ENCODE measurements at places on chromosomes 2 and 18.

DNA sequence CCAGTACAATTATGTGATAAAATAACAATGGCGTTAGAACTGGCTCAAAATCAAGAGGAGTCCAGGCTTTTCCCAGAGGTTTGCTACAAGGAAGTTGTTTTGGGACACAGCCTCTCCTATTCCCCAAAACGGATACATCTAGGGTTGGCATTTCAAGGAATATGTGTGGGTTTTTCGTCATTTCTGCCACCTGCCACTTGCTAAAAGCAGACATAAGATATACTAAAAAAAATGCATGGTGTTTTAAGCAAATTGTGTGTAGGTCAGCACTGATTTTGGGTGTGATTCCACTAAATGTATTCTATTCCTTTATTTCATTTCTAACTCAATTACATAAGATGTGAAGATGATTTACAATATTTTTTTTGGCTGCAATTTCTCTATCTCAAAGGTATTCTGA lies 36.4 kb upstream of the GCG start:
- no peak for DNase-seq

DNA sequence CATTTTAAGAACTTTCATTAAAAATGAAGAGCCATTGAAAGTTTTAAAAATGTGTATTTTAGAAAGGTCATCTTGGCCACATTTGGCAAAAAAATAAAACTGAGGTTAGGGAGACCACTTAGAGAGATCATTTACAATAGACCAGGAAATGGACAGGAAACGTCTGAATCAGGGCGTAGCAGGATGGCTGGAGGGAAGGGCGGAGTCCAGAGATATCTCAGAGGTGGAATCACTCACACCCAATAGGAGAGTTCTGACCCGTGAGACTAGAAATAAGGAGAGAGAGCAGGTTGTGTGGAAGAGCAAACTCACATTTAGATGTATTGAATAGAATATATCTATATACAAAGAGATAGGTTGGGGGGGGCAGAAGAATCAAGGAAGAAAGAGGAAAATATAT lies 373.4 kb downstream of the METTL4 start:
- DNase-seq, result no peak

- DNase-seq, result no peak
Measured at GRCh38 chr2:10432311-10433181, 15.6 kb downstream of the ODC1 start.

GRCh38 chr2:157076526-157077161 lies 180.9 kb upstream of the GALNT5 start:
- DNase-seq, result no peak

DNA sequence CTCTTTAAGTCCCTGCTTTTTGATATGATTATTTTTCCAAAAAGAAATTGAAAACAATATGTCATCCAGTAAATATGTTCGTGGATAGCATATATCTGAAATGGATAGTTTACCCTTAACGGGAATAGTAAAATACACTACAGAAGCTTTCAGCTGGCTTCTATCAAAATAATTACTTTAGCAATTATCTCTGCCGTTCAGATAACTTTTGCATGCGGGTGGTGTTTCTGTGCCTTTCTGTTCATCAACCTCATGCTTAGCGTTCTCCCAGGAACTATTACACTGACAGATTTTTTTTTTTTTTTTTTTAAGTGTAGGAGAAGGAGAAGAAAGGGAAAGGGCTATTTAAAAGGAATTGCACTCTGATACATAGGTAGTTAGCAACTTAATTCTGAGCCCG lies 53.6 kb downstream of the TSHZ1 start:
- no peak for DNase-seq

DNA sequence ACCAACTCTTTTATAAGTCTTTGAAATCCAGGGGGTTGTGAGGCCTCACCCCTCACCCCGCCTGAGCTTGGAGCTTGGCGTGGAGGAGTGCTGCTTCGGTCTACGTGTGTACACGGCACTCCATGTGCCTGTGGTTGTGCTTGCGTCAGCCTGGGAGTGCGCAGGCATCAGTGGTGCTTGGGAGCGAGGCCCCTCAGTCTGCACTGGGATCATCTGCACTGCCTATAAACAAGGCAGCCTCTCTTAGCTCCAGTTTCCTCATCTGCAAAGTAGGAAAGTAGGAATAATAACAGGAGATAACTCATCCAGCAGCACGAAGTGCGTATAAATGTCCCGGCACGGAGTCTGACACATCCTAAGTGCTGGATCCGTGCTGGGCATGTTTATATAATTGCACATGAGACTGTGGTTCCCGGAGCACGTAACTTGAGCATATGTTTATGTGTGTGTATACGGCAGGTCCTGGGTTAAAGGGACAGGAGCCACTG lies 1.2 kb downstream of the GYPC start:
- DNase-seq, result no peak

DNA sequence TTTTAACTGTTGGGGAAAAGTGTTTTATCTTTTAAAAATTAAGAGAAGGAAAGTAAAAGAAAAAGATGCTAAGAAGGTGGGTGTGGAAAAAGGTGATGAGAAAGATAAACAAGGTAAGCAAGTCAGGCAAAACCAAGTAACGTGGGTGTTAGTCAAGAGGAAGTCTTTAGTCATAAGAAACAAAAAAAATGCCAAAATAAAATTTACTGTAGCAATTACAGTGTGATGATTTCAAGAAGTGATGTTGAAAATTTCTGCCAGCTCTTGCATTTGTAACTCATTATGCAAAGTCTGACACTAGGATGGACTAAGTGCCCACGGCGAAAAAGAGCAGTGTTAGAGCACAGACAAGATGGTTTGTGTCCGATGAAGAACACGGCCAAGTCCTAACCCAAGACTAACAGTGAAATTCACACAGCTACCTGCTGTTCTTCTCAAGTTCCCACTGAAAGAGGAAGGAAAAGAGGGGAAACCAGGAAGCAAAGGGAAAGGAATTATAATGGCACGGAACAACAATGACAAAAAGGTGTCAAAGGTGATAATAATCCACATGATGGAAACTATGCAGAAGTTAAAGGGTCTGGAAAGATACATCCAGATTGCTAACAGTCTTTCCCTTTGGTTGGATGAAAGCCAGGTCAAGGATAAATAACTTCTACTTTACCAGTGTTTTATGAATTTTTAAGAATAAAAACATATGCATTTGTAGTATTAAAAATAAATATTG lies 34.1 kb downstream of the NOL10 start:
- DNase-seq, result no peak

DNA sequence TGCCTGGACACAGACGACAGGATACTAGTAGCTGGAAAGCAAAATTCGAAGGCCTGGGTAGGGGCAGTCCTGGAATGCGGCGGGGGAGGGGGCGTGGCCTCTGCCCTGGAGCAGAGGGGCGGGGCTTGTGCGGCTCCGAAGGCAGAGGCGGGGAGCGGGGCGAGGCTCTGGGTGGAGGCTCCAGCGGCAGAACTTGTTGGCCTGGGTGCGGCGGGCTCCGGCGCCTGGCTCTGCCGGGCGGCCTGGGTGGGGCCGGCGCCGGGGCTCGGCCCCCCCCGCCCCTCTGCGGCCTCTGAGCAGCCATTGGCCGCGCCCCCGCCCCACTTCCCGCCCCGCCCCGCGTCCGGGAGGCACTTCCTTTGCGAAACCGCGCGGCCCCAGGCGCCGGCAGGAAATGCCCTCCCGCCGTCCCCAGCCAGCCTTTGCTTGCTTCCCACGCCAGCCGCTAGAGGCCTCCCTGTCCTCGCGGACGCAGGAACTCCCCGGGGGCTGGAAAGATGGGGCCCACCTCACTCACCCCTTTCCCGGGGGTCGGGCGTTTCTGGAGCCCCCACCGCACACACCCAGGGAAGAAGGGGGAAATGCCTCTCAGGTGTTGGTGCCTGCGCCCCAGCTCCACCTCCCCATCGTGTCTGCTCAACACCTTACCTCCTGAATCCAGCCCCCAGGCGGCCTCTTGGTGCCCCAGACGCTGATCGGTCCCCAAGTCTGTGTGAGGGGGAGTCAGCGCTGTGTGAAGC lies 6.7 kb downstream of the CTDSP1 start:
- DNase-seq, result peak; percentile 94

GRCh38 chr2:135557530-135557929 lies 26.2 kb downstream of the R3HDM1 start:
- no peak for DNase-seq

GRCh38 chr2:241555711-241556110 lies 2.8 kb upstream of the BOK start:
- no peak for DNase-seq

- DNase-seq, result no peak
Measured at GRCh38 chr2:8168022-8168717, 513.7 kb upstream of the ID2 start.

GRCh38 chr2:160735696-160736095 lies 242.1 kb upstream of the RBMS1 start:
- DNase-seq, result no peak

DNA sequence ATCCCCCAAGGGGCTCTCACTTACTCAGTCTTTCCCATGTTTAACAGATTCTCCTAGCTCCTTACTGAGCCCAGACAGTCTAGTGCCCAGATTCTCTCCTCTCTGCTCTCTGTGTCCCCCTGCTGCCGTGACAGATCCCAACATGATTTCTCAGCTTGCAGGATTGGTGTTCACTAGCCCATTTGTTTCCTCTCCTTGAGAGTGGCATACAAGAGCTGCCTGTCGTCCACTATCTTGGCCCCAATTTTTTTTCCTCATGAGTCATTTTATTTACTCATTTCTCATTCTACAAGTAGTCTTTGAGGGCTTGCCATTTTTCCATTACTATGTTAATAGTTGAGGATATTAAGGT lies 199.9 kb upstream of the FN1 start:
- DNase-seq, result no peak

- no peak for DNase-seq
Measured at GRCh38 chr2:141534666-141535362, 596.0 kb downstream of the LRP1B start.

DNA sequence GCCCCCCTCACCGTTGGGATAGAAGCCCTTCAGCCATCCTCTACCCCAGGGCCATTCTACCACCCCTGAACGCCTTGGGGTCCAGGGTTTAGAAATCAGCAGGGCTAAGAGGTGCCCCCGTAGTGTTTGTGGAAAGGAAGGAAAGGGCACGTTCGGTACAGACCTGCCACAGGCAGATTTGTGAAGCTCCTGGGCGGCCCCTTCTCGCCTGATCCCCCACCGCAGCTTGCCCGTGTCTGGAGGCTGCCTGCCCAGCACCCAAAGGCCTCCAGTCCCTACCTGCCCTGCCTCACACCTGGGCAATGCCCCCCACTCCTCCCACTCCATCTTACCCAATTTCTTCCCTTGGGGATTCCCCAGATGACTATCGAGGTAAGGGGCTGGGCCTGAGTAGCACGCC lies 21.2 kb downstream of the ATP6V1C2 start:
- DNase-seq, result no peak

- no peak for DNase-seq
Measured at GRCh38 chr2:62808554-62808953, 103.0 kb downstream of the EHBP1 start.

- DNase-seq, result no peak
Measured at GRCh38 chr2:46563186-46563585, 83.8 kb downstream of the TMEM247 start.

- DNase-seq, result no peak
Measured at GRCh38 chr2:194735837-194736542, 921.0 kb upstream of the SLC39A10 start.

Data from RPMI8226 (cell line).